ENCODE measurements at places on chromosomes 5 and 9. TPM values are rescaled to one million over a fixed set of nuclear protein-coding genes. Genes with fewer than 3 reads are reported as not detected.

The C9 gene
- 0.05 TPM for total RNA-seq

- DNase-seq, result no peak
Observed at GRCh38 chr5:119708076-119708790, 78.9 kb downstream of the FAM170A start.

The PCDHGA11 gene
- 0.21 TPM for total RNA-seq

DNA sequence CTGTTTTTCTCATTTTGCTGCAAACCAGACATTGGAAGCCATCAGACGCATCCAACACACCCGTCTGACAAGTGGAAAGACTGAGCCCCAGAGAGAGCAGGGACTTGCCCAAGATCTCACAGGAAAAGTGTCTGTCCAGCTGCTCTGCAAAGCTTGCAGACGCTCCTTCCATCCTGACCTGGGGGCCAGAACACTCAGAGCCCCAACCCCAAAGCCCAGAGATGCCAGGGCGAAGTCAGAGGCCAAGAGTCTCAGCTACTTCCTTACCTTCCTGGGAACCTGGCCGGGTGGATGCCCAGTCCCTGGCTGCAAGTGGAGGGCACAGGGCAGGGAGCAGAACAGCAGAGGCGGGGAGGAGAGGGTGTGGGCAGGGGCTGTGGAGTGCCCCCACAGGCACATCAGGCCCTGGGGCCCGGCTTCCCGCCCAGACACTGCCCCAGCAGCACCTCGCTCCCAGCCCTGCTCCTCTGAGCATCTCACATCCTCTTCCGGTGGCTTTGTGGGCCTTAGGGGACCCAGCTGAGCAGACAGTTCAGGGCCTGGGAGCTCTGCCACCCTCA, 9.7 kb upstream of the RALGDS start:
- DNase-seq, result no peak

The SLC6A19 gene
- total RNA-seq, result not detected

- peak; percentile 64 for DNase-seq
Observed at GRCh38 chr9:15873573-15874177, 320.8 kb downstream of the CCDC171 start.

The DCANP1 gene
- total RNA-seq, result not detected

DNA sequence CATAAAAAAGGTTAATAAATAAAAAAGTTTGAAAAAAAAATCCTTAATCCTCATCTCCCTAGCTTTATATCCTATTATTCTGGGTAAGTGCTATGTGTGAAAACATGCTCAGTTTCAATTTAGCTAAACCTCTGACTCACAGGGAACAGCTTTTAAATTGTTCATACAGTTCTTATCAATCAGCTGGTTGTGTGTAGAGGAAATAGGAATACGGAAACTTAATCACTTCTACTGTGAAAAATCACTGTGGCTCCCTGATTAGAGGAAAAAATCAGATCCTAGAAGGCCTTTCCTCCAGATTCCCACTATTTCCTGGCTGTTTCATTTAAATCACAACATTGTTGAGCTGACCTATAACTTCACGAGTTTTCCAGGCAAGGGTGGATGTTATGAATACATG, 120.5 kb downstream of the MARCHF3 start:
- DNase-seq, result no peak

Data from SK-MEL-5 (cell line).